Activated CD4-positive, alpha-beta T cell treated with anti-CD3 and anti-CD28 coated beads, Interleukin-2, amount 50 U/mL, for 16 hours (primary cell): ENCODE measurements at places on chromosomes 16 and 17.

DNA sequence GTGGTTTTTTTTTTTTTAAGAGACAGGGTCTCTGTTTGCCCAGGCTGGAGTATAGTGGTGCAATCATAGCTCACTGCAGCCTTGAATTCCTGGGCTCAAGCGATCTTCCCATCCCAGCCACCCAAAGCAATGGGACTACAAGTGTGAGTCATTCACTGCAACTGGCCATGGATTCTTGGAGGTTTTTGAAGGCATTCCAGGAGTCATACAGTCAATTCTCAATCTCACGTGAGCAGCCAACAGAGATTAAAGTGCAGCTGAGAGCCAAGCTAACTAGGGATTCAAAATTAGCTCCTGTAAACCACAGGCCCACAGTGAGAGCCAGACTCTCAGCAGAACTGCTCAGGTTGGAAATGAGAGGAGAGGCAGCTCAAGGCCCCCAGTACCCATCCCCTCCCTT, 30.2 kb downstream of the XPO6 start:
- DNase-seq: no peak

DNA sequence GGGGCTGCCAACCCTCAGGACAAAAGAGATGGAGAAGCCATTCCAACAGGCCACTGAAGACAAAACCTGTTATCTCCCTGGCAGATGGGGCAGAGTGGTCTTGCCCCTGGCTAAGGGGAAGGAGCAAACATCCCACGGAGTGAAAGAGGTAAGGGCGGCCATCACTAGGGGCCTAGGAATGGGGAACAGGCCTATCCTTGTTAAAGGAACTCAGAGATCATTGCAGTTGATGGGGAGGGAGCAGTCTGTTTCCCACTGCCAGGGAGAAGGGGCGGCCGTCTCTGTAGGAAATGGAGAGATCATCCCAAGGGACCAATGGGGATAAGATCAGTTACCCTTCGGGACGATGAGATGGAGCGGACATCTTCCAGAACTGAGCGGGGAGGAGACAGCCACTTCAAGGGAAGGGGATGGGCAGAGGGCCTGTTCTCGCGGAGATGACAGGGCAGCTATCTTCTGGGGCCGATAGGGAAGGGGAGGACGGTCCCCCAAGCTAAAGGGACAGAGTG, 581 bp upstream of the TMEM208 start:
- DNase-seq: no peak

DNA sequence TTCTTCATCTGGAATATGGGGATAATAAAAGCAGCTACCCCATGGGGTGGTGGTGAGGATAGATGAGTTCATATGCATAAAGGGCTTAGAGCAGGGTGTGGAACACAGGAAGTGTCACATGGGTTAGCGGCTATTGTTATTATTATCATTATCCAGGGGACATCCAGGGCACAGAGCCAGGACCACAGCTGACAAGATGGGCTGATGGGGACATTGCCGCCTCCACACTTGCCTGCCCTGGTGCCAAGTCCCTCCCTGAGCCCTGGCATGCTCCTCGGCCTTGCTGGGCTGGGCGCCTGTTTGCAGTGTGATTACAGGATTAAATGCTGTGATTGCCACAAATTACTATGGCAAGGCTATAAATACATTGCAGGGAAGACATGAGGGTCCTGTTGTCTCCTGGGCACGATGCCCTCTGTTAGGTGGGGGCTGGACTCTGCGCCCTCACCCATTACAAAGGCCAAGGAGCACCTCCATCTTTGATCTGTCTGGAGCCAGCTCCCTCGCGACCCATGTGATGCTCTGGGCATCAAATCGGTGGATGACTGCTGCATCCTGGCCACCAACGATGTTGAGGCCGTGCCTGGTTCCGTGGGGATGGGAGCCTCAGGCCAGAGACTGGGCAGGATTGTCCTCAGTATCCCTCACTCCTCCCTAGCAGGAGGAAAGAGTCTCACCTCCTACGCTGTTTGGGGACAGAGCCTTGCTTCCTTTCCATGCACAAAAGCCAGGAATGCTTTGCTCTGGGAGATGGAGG, 43.2 kb downstream of the PIMREG start:
- DNase-seq: no peak

DNA sequence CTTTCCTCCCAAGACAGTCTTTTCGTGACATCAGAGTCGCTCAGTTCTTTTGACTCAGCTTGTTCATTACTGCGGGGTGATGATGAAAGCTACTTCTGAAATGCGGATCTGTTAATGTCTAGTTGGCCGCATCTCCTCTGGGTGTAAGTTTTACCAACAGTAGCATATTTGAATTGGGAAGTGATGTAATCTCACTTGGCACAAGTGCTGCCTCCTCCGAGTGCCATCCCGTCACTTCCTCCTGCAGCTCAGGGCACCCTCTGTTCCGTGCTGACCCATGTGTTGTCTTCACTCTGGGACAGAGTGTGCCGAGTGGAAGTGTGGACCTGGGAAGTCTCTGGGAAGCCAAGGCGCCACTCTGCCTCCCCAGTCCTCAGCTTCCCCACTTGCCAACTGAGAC, 8.9 kb downstream of the ADAD2 start:
- no peak for DNase-seq
